ENCODE measurements at places on chromosomes 5 and 9.

GRCh38 chr5:39750661-39751060, 325.9 kb upstream of the DAB2 start:
- no peak for DNase-seq

DNA sequence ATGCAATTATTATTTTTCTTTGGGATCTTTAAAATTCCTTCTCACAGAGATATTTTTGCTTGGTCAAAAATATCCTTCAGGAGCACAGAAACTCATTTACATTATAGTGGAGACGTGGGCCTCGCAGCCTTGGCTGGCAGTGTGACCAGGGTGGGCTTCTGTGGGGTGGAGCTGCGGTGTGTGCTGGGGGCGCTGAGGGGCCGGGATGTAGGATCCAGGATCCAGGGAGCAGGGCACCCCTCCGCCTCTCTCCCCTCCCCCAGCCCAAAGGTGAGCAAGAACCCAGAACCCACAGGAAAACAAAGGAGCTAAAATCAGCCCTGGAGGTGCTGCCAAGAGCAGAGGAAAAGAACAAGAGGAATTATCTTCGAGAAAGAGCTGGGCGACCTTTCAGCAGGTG, 79.1 kb upstream of the OLFM1 start:
- DNase-seq, result no peak

DNA sequence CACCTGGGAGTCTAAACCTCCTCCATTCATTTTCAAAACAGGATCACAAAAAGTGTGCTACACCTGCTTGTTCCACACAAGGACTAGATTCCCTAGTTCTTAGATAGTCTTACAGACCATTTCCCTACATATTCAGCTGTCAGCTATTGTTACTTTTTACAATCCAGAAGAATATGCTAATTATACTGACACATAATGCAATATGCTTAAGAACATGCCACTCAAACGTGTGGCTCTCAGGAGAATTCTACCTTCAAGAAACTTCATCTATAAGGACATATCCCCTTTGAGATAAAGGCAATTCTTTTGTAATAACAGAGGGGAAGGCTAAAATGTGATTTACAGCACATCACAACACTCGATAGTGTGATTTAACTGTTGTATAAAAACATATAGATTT, 456.1 kb upstream of the ARRDC3 start:
- DNase-seq, result no peak

DNA sequence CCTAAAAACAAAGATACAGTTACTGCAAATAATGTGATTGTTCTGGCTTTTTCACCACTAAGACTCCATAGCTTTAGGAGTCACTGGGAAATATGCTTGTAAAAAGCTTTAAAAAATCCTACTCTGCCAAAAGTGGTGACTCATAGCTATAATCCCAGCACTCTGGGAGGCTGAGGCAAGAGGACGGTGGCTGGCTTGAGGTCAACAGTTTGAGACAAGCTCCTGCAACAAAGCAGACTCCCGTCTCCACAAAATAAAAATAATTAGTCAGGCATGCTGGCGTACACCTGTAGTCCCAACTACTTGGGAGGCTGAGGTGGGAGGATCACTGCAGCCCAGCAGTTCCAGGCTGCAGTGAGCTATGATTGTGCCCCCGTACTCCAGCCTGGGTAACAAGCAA, 406.4 kb downstream of the HTR1A start:
- no peak for DNase-seq

GRCh38 chr5:131221888-131222287, 42.0 kb upstream of the CDC42SE2 start:
- no peak for DNase-seq

DNA sequence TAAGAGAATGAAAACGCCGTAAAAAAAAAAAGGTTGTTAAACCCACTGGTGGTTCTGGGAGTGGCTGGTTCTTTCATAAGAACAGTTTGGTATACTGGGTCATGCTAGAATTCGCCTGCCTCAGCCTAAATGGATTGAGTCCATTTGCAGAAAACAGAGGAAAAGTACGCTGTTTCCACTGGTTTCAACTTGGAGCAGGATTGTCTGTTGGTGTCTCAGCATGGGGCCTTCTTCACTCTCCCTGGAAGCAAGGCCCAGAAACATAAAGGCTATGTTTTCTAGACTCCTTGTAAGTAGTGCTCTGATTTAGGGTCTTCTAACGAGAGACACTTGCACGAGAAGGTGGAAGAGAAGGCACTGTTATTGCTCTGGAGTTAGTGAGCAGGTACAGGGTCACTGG, 116.9 kb upstream of the MTAP start:
- no peak for DNase-seq

DNA sequence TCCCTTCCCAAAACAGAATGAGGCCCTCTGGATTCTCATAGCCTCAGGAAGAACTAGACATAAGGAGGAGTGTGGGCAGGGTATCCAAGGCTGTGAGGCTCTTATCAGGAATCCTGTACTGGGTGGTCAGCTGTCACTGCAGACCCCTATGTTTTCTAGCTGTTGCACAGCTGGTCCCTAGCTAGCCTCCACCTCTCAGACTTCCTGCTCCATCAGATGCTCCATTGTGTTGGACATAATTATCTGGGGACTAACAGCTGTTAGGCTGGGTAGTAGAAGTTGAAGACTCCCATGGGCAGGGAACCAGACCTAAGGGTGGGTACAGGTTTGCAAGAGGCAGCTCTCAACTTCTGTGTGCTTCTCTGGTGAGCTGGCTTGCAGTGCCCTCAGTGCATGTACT, 18.4 kb downstream of the FAM219A start:
- no peak for DNase-seq

GRCh38 chr5:137665678-137666460, 70.0 kb downstream of the KLHL3 start:
- DNase-seq, result peak; percentile 77

GRCh38 chr5:144467792-144468191, 297.1 kb downstream of the KCTD16 start:
- DNase-seq, result no peak

GRCh38 chr5:177468685-177469628, 4.5 kb downstream of the DBN1 start:
- no peak for DNase-seq

- DNase-seq, result peak; percentile 69
Observed at GRCh38 chr5:168679515-168679920, 100.3 kb upstream of the PANK3 start.

DNA sequence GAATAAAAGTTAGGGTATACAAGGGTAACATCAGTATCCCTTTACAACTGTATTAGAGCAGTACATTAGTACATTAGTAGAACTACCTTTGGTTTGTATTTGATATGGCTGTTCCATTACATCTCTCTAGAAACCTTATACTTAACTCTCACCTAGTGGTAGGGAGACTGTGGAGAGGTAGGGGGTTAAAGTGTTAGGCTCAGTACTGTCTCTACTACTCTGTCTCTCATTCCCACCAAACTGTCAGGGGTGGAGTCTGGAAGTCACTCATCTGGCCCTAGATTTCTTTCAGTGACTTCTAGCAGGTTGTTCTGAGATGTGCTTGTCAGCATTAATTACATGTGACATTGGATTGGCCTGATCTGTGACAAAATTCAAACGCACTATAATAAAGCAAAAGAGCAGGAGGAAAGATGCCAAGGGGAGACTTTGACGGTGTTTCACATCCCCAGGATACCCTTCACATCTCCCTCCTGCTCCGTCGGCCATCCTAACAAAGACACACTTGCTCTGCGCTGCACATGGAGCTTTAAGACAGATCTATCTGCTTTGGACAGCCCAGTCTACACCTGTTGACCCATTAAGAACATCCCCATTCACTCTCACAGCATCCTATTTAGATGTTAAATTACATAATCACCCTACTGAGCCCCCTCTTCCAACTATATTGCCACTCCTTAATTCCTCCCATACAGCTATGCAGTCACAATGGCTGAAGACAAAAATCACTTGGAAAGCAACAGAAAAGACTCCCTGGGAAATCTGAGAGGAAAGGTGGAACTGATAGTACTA, 1043.0 kb upstream of the DMAC1 start:
- no peak for DNase-seq

DNA sequence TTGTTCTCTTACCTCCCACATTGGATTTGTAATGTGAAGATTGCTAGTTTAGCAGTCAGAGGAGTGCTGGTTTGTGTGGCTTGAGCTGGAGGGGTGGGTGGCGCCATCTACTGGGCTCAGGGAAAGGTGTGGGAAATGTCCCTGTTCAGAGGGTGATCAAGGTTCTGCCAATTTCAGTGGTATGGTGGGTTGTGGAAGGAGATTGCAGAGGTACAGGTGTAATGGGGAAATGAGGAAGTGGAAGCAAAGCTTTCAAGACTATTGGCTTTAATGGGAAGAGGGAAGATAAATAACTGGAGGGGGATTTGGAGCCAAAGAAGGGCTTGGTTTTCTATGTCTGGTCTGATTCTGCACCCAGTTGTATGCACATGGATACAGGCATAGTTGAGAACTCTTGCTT, 76.4 kb downstream of the OSMR start:
- DNase-seq, result peak; percentile 62

GRCh38 chr5:145682197-145682899, 152.8 kb downstream of the PRELID2 start:
- DNase-seq, result no peak

DNA sequence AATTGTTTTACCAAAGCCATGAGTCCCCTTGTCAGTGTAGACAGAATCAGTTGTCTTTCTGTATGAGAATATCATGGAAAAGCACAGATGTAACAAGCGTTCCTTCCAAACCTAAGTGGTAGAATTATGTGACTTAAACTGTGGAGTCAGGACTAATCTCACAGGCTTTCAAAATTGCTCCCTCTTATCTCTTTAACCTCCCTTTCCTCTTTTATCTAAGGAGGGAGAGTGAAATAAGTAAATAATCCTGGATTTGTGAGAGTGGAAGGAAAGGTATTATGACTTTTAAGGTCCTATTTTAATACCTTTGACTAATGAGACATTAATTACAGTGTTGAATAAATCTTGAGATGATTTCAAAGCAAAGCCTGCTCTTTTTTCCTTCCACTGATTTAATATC, 52.4 kb upstream of the LIFR start:
- DNase-seq, result no peak

GRCh38 chr9:130542457-130543228, 36.7 kb upstream of the FUBP3 start:
- DNase-seq, result no peak

DNA sequence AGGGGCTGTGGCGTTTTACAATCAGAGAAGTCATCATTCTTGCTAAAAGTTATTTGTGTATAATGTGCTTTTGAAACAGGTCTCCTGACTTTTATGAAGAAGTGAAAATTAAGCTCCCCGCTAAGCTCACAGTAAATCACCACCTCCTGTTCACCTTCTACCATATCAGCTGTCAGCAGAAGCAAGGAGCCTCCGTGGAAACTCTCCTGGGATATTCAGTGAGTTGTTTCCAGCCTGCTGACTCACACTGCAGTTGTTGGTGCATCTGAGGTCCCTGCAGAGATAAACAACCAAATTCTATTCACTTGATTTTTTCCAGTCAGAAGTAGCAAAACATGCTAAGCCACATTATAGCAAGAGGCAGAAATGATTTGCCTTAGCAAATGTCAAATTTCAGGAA, 156.7 kb downstream of the DOCK8 start:
- DNase-seq, result no peak

DNA sequence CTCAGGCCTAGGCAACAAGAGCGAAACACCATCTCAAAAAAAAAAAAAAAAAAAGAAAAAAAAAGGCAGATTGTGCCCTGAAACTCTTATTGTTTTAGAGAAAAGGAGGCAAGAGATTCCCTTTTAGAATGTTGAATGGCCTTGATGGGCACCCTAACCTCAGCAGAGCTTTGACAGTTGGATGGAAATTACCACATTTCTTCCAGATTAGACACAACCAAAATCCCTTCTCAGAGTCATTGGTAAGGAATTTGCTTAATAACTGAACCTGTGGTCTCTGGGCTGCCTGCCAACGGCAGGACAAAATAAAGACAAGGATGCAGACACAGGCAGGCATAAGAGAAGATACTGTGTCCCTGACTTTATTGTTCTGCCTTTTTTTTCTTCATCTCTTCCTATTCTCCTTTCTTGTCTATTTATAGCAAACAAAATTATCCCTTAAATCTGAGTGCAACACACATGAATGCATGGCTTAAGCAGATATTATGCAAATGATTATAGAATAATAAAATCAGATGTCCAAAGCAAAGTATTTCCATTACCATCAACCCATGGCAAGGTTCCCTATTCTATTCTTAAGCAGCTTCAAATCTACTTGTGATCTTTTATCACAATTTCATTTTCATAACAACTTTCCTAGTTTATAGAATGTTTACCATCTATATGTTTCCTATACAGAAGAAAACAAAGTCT, 37.3 kb upstream of the TRIO start:
- no peak for DNase-seq

GRCh38 chr9:38160613-38161215, 91.7 kb upstream of the SHB start:
- peak; percentile 66 for DNase-seq

DNA sequence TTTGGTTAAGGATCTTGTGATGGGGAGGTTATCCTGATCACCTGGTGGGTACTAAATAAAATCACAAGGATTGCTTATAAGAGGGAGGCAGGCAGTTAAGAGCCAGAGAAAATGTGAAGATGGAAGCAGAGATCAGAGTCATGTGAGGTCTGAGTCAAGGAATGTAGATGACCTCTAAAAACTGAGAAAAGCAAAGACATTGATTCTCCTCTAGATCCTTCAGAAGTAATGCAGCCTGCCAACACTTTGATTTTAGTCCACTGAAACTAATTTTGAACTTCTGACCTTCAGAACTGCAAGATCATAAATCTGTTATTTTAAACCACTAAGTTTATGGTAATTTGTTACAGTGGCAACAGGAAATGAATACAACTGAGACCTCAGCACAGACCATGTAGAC, 499.0 kb downstream of the GADD45G start:
- no peak for DNase-seq

DNA sequence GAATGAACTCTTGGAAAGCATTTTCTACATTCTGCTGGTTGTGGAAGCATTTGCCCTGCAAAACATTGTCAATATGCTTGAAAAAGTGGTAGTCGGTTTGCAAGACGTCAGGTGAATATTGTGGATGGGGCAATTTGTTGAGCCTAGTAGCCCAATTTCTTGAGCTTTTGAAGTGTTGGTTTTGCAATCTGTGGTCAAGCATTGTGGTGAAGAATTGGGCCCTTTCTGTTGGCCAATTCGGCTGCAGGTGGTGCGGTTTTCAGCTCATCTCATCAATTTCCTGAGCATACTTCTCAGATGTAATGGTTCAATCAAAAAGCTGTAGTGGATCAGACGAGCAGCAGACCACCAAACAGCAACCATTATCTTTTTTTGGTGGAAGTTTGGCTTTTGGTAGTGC, 426.8 kb upstream of the CDH9 start:
- DNase-seq, result no peak

GRCh38 chr5:55159763-55160492, at the start of gene GPX8:
Gene GPX8, plus strand, starts transcription at chr5:55160171. Its CDS starts 22 bp downstream, at chr5:55160193.
- no peak for DNase-seq

Measured in activated CD8-positive, alpha-beta memory T cell treated with anti-CD3 and anti-CD28 coated beads, Interleukin-2, amount 10 ng/mL, durations not matched to agents 7 days and 5 days (primary cell).